ENCODE measurements at places on chromosomes 6 and 20. TPM values are rescaled to one million over a fixed set of nuclear protein-coding genes. Genes with fewer than 3 reads are reported as not detected.

Gene GMPR
- 6.1 TPM for total RNA-seq

Gene HDGFL1
- not detected for total RNA-seq

Gene CARMIL1
- 14.8 TPM for total RNA-seq

Gene KHDC1L
- 0.96 TPM for total RNA-seq

Gene TRIM40
- total RNA-seq = 0.22 TPM

Gene GPR6
- 0.08 TPM for total RNA-seq

Gene TP53TG5
- total RNA-seq = 1.5 TPM

Gene CDH26
- 0.52 TPM for total RNA-seq

DNA sequence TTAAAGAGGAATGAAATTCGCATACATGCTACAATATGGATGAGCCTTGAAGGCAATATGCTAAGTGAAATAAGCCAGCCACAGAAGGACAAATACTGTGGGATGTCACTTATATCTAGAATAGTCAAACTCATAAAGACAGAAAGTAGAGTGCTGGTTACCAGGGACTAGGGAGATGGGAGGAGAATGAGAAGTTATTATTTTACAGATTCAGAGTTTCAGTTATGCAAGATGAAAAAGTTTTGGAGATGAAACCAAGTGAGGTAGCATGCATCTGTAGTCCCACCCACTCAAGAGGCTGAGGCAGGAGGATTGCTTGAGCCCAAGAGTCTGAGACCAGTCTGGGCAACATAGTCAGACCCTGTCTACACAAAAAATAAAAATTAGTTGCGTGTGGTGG lies 82.5 kb upstream of the ARID1B start:
- ATAC-seq = peak; percentile 33

DNA sequence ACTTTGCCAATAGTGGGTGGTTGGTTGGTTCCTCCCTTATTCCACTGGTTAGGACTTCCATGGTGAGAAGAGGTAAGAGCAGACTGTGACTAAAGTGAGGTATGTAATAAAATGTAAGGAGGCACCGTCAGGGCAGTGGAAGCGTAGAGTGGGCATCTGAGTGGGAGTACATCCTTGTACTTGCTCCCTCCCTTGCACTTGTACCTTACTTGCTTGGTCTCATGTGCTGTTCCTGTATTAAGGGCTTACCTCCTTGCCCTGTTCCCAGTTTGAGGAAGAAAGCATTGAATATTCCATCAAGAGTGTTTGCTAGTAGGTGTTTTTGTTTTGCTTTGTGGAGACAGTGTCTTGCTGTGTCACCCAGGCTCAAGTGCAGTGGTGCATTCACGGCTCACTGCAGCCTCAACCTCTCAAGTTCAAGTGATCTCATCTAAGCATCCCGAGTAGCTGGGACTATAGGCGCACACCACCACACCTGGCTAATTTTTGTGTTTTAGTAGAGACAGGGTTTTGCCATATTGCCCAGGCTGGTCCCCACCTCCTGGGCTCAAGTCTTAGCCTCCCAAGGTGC lies 25.5 kb downstream of the AMD1 start:
- ATAC-seq = no peak

GRCh38 chr6:135181333-135182070 lies 394 bp downstream of the MYB start:
- ATAC-seq = peak; percentile 49

- ATAC-seq = peak; percentile 60
These were observed 90.1 kb upstream of the EDN1 start for GRCh38 chr6:12200015-12200564.

DNA sequence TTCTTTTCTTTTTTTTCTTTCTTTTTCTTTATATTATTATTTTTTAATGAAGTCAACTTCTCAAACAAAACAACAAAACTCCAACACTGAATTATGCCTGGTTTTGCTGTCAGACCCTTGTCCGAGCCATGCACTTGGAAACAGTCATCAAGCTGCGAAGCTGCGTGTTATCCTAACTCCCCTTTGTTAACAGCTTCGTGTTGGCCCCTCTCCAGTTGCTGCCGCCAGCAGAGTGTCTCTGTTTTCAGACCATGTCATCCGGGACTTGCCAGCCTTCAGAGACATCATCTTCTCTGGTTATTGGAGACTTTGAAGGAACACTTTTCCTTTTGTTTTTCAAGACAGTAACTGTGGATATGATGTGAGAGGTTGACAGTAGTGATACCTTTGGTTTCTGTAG lies 83.1 kb downstream of the TRMT11 start:
- no peak for ATAC-seq

- ATAC-seq = no peak
These were observed 71.4 kb upstream of the DUSP22 start for GRCh38 chr6:220721-221475.

- no peak for ATAC-seq
These were observed 24.4 kb upstream of the ARID1B start for GRCh38 chr6:156752666-156753301.

GRCh38 chr20:41747226-41747625 lies 129.0 kb upstream of the CHD6 start:
- ATAC-seq = no peak

DNA sequence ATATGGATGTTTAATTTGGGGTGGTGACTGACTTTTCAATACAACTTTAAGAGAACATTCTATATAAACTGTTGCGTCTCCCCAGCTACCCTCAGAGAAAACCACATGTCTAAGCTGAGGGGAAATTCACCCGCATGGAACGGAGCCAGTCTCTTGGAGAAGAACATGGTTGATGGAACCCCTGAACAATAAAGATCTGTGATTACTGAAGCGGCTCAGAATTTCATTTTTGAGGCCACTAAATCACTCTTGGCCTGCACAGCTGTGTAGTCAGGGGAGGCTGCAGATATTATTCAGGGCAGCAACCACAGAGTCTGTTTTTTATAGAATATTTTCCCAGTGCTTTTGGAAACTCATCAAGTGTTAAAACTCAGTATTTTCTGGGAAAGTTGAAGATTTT lies 73.8 kb downstream of the EYA4 start:
- no peak for ATAC-seq

DNA sequence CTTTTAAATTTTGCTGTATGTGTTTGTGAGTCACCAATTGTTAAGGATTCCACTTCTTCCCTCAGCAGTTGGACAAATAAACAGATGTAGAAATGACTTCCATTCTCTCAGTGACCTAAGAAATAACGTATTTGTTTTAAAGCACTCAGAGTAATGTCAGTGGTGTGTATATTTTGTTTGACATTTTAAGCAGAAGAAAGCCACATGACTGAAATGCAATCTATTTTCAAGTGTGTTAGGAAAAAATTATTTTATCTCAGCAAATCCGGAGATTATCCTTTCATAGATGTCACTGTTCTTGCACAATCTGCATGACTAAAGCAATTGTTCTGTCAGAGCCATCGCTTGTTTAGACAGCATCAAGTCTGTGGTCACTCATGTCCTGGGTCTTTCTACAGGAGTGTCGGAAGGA lies 77.1 kb downstream of the JAG1 start:
- ATAC-seq = no peak

DNA sequence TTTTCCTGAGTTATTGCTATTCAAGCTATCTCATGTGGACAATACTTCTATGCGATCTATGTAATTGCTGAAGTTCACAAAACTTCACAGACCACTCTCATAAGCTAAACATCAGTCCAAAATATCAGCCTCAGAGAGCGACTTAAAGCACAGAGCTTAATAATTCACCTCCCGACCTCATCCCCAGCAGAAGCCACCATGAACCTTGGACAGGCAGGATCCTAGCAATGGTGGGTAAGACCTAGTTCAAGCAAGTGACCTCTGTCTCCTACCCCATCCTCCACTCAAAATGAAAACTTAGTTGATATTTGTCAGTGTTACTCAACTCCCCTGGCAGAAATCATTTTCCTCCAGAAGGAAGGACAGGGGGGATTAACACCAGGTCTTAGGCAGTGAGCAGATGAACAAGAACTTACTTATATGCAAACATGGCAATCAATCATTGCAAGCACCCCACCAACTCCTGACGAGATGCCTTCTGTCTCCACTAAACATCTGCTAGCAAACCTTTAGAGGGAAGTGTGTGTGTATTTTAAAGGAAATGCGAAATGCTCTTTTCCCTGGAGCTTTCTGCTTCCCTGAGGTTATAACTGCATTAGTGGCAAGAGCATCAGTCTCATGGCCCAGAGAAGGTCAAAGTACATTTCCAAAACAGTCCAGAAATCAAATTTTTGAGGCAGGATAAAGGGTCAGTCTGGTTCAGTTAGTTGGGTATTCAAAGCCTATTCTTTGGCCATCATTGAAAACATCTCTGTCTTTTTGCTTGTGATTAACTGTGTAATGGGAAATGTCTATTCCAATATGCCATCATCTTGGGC lies 90.0 kb downstream of the SLC22A23 start:
- ATAC-seq = no peak

DNA sequence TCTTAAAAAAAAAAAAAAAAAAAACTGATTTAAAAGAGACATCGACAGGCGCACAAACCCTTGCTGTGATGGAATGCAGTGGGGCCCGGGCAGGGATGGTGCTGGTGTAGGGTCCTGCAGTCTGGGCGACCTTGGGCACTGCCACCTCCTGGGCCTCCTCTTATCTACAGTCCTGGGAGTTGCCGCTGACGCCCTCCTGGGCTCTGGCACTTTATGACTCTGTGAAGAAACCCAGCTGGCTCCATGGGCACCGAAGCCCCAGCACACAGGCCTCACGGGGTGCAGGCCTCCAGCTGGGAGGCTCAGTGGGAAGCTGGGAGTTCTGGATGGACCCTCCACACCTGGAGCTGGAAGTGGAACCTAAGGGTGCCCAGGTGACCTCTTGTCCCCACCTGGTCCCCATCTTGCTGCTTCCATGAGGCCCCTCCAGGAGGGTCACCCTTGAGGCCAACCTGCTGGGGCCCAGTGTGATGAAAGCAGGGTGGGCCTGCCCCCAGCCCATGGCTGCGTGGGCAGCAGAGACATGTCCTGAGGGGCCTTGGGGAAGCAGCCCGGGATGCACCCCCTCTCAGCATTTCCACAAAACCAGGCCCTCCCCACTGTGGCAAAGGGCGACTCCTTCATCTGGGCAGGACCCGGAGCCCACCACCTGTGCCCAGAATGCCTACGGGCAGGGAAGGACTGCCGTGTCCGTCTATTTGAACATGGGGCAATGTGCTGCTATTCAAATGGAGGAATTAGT lies 104.9 kb downstream of the ASXL1 start:
- no peak for ATAC-seq

- peak; percentile 78 for ATAC-seq
These were observed 570 bp upstream of the PLCB4 start for GRCh38 chr20:9068233-9068801.

All from motor neuron (in vitro differentiated cells).